ENCODE measurements at places on chromosomes 4 and X.

- H3K27ac ChIP-seq, result no peak overlapping the region
- no peaks in the 10 kb centered on the region for H3K36me3 ChIP-seq
- no peak for DNase-seq
- H3K4me1 ChIP-seq, result no peaks in the 10 kb centered on the region
Observed at GRCh38 chrX:9905288-9905687, 61.9 kb upstream of the CLDN34 start.

- no peak overlapping the region for H3K4me3 ChIP-seq
- no peaks in the 10 kb centered on the region for H3K36me3 ChIP-seq
- no peak overlapping the region for H3K27ac ChIP-seq
- H3K4me1 ChIP-seq, result no peaks in the 10 kb centered on the region
- H3K27me3 ChIP-seq, result peaks cover 8% of the 10 kb centered on the region
Observed at GRCh38 chr4:169810325-169811323, 52.9 kb upstream of the HPF1 start.

GRCh38 chrX:118761939-118762707 is 34.7 kb downstream of the IL13RA1 start:
- H3K27ac ChIP-seq, result no peak overlapping the region
- H3K36me3 ChIP-seq, result no peaks in the 10 kb centered on the region

GRCh38 chrX:74242050-74242449 is 61.9 kb upstream of the ZCCHC13 start:
- no peak overlapping the region for H3K4me3 ChIP-seq
- H3K36me3 ChIP-seq, result peaks cover 24% of the 10 kb centered on the region
- H3K27ac ChIP-seq, result no peak overlapping the region

DNA sequence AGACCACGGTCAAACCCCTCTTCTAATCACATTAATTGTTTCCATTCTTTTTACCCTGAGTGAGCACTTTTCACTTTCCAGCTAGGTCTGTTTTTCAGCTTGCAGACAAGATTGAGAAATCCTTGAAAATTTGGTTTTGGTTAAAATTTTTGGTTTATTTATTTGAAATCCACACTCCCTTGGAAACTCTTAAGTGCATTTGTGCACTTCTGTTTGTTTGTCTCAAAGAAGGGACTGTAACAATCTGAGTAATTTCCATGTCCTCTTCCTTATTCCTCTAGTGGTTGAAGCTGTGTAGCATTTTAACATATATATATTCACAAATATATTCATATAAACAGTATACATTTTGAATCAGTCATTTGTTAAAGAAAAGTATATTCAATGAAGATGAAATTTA is 333.3 kb downstream of the ANK2 start:
- H3K27me3 ChIP-seq, result no peaks in the 10 kb centered on the region
- H3K36me3 ChIP-seq, result no peaks in the 10 kb centered on the region
- DNase-seq, result no peak
- H3K4me3 ChIP-seq, result no peak overlapping the region
- H3K27ac ChIP-seq, result no peak overlapping the region

DNA sequence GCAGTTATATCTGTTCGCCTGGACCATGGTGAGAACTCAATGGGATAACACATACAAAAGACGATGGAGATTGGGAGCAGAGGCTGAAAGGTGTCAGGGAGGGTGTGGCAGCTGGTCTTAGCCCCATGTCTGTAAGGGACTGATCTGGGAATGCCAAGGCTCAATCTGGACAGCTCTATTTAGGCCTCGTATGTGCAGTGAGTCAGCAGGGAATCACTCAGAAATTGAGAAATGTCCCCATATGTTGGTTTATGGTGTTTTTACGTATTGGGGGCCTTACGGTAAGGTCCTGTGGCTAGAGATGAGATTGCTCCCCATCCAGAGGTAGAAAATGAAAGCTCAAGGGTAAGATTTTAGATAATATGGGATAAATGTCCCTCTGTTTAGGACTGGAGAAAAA is 71.4 kb upstream of the TTC29 start:
- H3K4me3 ChIP-seq, result no peak overlapping the region
- no peak for DNase-seq
- H3K36me3 ChIP-seq, result no peaks in the 10 kb centered on the region

DNA sequence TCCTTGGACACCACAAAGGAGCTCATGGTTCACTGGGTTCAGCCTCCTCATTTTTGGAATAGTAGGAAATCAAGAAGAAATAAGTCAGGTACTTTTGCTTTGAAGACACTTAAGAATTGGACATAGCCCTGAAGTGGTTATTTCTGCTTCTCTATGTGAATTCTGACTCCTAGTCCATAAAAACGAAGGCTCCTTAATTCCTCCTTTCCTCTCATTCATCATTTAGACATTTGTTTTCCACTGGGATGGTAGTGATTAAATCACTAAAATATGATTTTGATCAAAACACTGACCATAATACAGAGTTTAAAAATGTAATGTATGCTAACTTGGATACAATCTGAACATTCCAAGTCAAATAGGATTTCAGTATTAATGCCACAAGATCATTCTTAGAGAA is 34.7 kb upstream of the CYP2U1 start:
- H3K4me1 ChIP-seq, result peaks cover 6% of the 10 kb centered on the region
- peaks cover 17% of the 10 kb centered on the region for H3K27me3 ChIP-seq
- H3K36me3 ChIP-seq, result no peaks in the 10 kb centered on the region
- H3K27ac ChIP-seq, result no peak overlapping the region

DNA sequence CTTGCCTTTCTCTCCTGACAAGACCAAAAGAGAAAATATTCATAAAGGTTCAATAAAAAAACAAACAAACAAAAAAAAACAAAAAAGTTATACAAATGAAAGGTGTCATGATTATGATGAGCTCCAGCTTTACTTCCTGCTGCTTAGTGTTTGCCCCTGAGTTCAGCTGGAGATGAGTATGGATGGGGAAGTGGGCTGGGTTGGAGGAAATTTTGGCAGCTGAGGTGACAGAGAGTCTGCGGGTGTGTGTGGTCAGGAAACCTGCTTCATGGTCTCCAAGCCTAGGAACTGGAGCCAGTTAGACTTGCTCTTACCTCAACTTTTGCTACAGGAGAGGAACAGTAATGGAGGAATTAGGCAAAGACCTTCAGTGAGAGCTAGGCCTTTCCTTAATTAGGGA is 4.3 kb upstream of the CYSLTR1 start:
- H3K27ac ChIP-seq, result peak overlapping the region; percentile 39
- no peak overlapping the region for H3K4me3 ChIP-seq
- H3K36me3 ChIP-seq, result peaks cover 5% of the 10 kb centered on the region

DNA sequence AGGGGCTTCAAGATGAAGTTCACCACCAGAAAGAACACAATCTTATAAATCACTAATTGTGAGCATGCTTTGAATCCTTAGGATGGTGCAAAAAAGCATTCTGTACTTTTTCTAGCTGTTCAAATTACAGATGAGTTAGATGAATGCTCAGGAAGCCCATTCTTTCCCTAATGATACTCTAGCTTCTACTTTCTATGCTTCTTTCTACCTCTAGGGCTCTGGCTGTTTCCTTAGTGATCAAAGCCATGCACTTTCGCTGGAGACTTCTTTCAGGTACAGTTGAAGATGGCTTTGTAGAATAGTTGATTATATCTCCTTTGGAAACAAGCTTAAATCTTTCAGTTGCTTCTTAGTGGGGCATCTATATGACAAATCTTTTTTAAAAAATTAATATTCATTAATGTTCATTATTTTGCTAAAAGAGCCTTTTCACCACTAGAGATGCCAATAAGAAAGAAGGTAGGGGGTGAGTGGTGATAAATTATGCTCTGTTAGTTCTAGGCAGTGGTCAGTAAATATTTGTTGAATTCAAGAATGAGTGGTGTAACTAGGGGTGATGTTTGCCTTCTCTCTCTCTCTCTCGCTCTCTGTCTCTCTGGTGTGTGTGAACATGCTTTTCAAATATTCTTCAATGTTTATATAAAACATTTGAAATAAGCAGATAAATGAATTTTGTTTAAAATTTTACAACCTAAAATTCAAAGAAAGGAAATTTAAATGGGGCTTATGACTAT is 169.4 kb downstream of the GLUD2 start:
- no peak for DNase-seq
- H3K4me3 ChIP-seq, result no peak overlapping the region
- H3K36me3 ChIP-seq, result no peaks in the 10 kb centered on the region
- H3K27ac ChIP-seq, result no peak overlapping the region

All from activated CD4-positive, alpha-beta T cell treated with anti-CD3 and anti-CD28 coated beads, Interleukin-2, amount 10 ng/mL, durations not matched to agents 7 days and 5 days (primary cell).